ENCODE measurements at places on chromosomes 5 and 9.

- DNase-seq = peak; percentile 66
These were observed 145.3 kb downstream of the MLLT3 start for GRCh38 chr9:20476912-20477521.

DNA sequence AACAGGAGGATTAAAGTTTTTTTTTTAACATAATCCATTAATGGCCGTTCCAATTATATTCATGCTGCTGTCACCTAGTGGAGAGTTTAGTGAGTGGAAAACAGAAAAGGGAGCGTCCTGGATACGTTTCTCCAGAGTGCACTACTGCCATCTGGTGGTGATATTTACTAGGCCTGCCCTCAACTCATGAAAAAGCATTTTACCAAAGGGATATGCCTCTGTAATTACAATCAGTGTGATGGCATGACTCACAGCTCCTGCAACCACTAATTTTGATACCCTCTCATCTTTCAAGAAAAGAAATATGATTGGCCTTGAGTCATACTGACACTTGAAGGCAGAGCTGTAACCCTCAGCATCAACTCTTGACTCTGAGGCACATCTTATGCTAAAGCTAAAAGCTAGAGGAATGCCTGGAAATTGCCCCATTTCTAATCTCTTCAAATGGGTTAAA lies 20.1 kb downstream of the MINAR2 start:
- DNase-seq = peak; percentile 94

DNA sequence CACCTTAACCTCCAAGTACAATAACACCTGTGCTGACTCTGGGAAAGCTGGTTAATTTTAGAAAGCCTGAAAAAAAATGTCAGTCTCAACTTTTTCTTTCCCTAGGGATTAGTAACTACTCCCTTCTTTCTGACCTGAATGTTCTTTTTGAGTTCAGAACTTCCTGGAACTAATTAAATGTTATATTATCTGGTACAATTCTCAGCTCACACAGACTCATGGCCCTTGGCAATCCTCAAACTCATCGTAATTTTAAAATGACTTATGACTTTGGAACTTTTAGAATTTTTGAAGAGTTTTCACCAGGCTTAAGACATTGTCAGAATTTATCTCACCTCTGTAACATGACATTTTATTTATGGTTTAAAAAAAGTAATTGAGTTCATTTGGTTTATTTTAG lies 315.0 kb downstream of the FER start:
- DNase-seq = no peak

DNA sequence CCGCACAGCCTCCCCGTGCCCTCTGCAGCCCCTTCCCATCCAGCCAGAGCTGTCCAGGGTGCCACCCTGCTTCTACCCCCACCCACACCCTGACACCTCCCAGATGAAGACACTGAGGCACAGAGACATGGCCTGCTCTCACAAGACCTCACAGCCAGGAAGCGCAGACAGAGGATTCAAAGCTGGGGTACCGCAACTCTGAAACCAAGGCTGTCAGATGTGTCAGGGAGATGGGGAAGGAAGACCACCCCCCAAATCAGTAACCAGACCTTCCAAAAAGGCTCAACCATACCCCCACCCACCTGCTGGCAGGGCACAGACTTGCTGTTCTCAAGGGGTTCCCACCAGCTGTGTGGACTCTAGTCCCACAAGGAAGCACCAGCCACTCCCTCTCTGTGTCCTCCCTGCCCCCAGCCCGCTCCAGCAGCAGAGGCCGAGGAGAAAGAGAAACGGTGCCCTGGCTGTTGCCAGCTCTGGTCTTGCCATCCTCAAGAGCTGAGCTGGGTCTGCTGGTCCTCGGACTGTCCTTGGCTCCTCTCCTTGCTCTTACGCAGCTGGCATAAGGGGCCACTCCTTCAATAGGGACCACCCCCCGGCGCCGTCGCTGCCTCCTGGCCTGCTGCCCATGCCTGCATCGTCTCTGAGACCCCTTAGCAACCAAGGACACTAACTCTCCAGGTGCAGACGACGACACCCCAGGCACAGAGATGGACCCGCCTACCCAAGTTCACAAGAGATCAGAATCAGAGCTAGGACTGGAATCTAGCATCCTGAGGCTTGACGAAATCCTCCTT lies 699 bp downstream of the AKNA start:
- no peak for DNase-seq

DNA sequence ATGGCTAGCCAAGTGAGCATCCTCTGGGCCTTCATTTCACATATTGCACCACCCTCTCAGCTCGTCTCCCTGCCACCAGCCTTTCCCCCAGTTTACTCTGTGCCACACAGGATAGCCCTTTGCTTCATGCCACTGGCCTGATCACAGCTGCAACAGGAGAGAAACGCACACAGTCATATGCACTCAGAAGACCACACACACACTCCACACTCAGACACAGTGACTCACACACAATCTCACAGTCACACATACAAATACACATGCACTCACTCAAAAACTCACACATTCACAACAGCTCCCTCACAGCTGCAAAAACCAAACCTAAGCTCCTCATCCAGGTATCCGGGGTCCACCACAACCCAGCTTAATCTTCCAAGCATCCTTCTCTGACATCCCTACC lies 38.7 kb downstream of the TTC39B start:
- DNase-seq = no peak

- no peak for DNase-seq
These were observed 399.0 kb downstream of the CDH10 start for GRCh38 chr5:24245821-24246220.

- peak; percentile 90 for DNase-seq
These were observed at the start of gene SLC22A5 for GRCh38 chr5:132369474-132370180. Gene SLC22A5, plus strand, starts transcription at chr5:132369710. Its CDS starts 263 bp downstream, at chr5:132369973.

DNA sequence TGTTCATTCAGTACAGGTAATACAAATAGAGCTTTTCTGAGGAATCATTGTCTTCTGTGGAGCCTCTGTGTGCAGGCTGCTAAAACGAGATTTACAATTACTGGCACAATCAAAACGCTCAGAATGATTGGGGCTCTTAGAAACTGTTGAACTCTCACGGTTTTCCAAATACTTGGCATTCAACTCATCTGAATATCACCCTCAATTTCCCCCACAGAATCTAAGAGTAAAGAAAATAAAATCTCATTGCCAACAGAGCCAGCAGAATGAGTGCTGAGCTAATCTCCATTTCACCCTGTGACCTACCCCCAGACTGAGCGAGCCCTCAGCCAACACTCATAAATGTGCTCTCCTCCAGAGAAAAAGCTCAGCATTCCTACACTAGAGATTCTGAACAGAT lies 35.3 kb upstream of the TMED7 start:
- DNase-seq = peak; percentile 34

GRCh38 chr9:136544964-136545691 lies 720 bp downstream of the NOTCH1 start:
- DNase-seq = peak; percentile 77

GRCh38 chr9:78143281-78144007 lies 92.4 kb upstream of the CEP78 start:
- no peak for DNase-seq

DNA sequence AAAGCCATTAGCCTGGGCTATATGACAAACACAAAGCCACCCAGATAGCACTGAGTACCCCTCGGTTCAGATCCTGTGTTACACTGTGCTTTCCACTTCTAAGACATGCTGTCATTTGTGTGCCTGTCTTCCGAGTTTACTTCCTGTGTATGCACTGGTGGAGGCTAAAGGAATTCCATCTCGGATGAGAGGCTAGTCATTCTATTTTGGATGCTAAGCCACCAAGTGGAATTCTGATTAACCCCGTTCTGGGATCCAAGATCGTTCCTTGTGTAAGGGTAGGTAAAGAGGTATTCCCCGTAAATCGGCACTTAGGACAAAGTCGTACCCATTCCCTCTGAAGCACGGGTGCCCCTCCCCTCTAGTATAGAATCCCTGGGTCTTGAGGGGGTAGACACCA lies 8.7 kb downstream of the PROP1 start:
- no peak for DNase-seq

DNA sequence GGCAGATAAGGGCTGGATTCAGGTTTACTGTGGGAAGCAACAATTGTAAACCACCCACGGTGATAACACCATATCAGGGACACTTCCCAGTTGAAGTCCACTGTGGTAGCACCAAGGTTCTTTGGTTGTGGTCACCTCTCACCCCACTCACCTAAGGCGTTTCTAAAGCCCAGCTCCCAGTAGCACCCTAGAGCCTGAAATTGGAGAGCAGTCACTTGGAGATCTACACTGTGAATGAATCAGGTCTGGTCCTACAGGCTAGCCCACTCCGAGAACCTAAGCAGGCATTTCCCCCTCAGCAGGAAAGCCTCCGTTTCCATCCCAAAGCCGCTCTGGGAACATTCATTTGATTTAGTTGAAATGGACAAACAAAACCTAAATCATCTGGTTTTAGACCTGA lies 191.3 kb downstream of the TTC39B start:
- DNase-seq = no peak

DNA sequence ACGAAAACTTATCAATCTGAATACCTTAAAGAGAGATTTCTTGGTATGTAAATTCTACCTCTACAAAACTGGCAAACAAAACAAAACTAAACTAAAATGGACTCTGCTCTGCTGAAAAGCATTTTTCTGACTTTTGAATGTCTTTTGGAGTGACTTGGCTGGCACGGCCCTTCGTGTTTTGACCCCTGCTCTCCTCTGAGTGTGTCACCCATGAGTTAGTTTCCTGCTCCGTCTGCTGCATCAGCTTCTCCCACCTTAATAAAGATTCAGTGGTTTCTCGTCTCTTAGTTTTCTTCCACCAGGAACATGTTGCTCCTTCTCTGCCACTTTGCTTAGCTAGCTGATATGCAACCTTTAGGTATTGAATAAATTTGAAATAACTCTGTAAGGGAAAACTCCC lies 1084.0 kb upstream of the CDH18 start:
- DNase-seq = no peak

GRCh38 chr5:55916986-55917385 lies 65.8 kb downstream of the IL31RA start:
- DNase-seq = no peak

GRCh38 chr9:76322810-76323209 lies 71.4 kb downstream of the RFK start:
- DNase-seq = no peak

- no peak for DNase-seq
These were observed 253.9 kb upstream of the DMAC1 start for GRCh38 chr9:8053501-8053900.

DNA sequence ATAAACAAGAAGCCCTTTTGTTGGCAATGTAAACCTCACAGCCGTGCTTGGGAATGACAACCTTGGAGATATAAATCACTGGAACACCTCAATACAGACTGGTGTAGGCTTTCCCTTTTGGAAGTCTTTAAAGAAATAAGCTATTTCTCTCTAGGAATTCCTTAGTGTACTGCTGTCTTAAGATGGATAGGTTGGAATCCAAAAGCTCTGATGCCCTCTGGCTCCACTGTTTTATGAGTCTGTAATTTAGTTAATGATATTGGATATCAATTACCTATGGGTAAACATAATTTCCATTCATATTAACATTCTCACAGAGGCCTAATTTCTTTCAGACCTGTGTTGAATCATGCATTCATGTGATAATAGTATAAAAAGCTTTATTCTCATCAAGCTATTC lies 435.9 kb upstream of the MPDZ start:
- DNase-seq = no peak

DNA sequence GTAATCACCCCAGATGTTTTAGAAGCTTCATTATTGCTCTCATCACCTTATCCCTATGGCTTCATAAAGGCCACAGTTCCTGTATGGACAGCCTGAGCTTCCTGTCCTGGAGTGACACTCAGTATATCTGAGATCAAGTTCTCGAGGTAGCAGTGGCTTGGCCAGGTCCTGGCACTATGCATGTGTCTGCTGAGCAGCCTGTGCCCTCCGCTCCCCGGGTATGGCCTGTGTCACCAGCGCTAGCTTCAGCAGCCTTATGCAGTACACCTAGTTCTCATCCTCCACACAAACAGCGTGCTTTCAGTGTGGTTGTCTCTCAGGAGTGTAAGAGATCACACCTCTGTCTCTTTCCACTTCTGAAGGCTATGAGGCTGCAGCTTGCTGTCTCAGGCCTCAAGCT lies 514.7 kb downstream of the DIRAS2 start:
- DNase-seq = no peak

GRCh38 chr9:28287455-28287854 lies 714.2 kb upstream of the C9orf72 start:
- DNase-seq = no peak

DNA sequence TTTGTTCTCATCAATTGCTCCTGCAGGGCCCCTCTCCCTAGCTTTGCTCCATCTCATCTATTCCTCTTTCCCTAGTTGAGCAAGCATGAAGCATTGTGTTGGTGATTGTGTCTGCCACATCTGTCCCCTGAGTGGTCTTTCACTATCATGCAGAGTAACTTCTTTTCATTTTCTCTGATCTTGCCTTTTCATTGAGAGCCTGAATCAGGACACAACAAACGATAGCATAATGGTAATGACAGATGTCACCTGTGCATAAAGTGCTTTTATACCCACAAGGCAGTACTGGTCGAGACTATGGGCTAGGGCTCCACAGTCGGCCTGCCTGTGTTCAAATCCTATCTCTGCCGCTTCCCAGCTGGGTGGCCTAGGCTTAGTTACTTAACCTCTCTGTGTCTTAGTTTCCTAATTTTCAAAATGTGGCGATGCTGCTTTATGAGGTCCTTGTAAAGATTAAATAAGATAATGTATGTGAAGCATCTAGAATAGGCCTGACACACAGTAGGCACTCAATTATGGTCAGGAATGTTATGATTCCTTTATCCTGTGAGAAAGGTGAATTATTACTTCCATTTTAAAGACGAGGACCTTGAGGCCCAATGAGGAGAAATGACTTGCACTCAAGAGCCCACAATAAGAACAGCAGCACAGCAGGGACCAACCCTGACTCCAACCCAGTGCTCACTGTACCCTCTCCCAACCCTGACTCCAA lies 137.1 kb upstream of the ZNF618 start:
- peak; percentile 30 for DNase-seq

DNA sequence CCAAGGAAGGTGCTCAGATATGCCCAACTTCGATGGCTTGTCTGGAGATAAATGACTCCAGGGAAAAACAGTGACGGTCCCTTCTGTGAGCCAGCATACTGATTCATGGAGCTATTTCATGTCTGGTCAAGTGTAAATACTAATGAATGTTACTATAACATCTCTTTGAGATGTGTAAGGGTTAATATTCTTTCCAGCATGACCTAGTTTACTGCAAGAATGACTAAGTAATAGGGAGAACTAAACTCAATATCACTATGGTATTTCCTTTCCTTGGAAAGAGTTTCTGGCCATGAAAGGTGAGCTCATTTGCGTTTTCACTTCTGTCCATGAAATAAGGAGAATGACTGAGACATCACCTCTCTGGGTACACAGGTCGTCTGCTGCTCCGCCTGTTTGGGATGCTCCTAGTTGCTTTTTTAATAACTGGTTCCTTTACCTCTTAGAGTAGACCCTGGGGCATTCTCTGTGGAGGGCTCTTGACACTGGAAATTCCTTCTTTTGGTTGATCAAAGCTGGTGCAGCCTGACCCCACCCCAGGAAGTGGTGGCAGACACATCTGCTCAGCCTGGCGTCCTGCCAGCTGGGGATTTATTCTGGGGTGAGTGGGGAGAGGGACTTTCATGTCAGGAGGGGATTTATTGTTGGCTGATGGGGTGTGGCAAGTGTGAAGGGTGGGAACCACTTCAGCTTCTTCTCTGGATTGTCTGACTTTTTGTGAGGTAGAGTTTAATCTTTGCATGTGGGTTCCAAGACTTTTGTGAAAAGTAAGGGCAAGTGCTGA lies 250.0 kb upstream of the MPDZ start:
- DNase-seq = no peak
